ENCODE measurements at places on chromosomes 2 and 18.

DNA sequence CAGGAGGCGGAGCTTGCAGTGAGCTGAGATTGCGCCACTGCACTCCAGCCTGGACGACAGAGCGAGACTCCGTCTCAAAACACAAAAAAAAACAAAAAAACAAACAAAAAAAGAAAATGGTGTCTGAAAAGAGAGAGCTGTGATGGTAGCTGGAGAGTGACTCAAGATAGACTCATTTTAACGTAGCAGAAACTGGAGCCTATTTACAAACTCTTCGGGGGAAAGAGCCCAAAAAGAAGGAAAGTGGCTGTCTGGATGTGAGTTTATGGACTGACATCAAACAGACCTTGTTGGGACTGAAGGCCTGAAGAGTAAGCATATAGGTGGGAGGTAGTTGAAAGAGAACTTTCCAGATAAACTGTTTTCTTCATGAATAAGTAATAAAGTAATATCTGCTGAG lies 51.8 kb downstream of the LIMS1 start:
- no peak for DNase-seq

GRCh38 chr2:88698027-88698413 lies 6.5 kb downstream of the RPIA start:
- no peak for DNase-seq

GRCh38 chr2:61016392-61017002 lies 1.0 kb upstream of the PEX13 start:
- no peak for DNase-seq

DNA sequence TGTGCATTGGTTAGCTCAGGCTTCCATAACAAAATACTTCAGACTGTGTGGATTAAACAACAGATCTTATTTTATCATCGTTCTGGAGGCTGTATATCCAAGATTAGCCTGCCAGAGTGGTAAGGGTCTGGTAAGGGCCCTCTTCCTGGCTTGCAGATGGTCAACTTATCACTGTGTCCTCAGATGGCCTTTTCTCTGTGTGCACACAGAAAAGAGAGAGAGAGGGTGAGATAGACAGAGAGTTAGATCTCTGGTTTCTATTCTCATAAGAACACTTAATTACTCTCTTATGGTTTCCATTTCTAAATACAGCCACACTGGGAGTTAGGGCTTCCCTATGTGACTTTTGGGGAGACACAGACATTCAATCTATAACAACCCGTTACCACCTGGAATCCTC lies 1003.5 kb downstream of the TSN start:
- no peak for DNase-seq

- no peak for DNase-seq
Observed at GRCh38 chr2:144424559-144425240, 95.2 kb downstream of the ZEB2 start.

- DNase-seq = no peak
Observed at GRCh38 chr2:168312036-168312822, 64.8 kb upstream of the STK39 start.

GRCh38 chr2:67900826-67901225 lies 162.0 kb downstream of the C1D start:
- no peak for DNase-seq

DNA sequence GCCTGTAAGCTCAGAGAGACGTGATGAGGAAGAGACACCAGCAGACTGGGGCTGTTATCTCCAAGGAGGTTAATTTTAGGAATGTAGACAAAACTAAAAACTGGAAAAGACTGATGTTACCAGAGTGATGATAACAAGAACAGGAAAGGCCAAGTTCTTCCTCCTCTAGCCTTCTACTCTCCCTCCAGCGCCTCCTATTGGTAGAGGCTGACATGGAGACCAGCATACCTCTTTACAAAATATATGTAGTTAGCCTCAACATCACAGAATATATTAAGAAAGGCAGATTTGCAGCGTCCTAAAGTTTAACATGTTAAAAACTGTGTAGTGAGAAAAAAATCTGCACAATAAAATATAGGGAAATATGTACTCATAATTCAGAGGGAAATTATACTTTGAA lies 66.0 kb downstream of the TCF4 start:
- no peak for DNase-seq

DNA sequence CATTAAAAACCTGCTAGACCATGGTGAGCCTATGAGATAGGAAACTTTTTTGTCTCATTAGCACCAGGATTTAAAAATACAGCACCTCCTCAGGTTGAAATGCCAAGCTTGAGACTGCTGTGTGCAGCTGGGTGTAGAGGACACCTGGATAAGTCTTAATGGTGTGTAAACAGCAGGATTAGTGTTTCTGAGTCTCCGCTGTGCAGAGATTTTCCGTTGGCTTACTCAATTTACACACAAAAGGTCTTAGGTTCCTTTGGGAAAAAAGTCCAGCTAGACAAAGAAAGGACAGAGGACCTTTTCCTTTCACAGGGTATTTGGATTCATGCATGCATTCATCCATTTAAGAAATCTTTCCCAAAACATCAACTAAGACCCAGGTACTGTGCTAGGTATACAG lies 168.1 kb downstream of the NRXN1 start:
- no peak for DNase-seq

DNA sequence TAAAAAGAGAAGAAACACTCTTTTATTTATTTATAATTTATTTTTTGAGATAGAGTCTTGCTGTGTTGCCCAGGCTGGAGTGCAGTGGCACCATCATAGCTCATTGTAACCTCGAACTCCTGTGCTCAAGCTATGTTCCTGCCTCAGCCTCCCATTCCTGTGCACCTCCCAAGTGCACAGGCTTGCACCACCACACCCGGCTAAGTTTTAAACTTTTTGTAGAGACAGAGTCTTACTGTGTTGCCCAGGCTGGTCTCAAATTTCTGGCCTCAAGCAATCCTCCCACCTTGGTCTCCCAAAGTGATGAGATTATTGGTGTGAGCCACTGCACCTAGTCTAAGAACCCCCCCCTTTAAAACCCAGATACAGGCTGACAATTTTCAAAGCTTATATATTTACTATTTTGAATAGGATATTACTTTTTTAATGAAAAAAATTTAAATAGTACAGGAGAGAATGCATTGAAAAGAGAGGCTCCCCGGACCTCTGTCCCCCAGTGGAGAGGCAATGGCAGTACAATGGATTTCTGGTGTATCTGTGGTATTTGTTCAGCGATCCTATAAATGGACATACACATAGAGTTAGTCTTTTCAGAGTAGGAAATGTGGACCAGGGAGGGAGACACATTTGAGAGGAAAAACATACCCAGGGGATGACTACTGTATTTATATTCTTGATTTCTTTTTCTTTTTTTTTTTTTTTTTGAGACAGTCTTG lies 48.1 kb upstream of the CNOT11 start:
- DNase-seq = no peak

DNA sequence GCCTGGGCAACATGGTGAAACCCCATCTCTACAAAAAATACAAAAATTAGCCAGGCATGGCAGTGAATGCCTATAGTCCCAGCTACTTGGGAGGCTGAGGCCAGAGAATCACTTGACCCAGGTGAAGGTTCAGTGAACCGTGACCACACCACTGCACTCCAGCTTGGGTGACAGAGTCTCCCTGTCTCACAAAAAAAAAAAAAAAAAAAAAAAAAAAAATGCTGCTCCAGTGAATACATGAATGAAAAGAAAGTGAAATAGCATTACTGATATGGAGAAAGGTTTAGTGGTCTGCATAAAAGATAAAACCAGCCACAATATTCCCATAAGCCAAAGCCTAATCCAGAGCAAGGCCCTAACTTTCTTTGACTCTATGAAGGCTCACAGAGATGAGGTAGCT lies 44.5 kb downstream of the METTL8 start:
- no peak for DNase-seq

- no peak for DNase-seq
Observed at GRCh38 chr2:197803033-197803444, 1.4 kb upstream of the PLCL1 start.

DNA sequence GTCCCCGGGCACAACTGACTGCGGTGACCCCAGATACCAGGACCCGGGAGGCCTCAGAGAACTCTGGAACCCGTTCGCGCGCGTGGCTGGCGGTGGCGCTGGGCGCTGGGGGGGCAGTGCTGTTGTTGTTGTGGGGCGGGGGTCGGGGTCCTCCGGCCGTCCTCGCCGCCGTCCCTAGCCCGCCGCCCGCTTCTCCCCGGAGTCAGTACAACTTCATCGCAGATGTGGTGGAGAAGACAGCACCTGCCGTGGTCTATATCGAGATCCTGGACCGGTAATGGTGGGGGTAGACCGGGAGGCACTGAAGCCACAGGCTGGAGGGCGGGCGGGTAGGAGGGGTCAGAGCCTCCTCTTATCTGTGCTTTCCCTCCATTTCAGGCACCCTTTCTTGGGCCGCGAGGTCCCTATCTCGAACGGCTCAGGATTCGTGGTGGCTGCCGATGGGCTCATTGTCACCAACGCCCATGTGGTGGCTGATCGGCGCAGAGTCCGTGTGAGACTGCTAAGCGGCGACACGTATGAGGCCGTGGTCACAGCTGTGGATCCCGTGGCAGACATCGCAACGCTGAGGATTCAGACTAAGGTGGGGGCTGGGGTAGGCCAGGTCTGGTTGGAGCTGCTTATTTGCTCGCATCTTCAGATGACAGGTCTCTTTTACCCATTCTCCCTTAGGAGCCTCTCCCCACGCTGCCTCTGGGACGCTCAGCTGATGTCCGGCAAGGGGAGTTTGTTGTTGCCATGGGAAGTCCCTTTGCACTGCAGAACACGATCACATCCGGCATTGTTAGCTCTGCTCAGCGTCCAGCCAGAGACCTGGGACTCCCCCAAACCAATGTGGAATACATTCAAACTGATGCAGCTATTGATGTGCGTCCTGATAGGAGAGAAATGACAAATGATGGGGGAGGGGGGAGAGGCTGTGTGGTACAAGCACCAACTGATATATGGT lies 780 bp downstream of the HTRA2 start:
- DNase-seq = no peak

- no peak for DNase-seq
Observed at GRCh38 chr2:1923541-1923940, 179.2 kb upstream of the PXDN start.

GRCh38 chr2:128279009-128279408 lies 39.7 kb downstream of the HS6ST1 start:
- DNase-seq = no peak

GRCh38 chr18:78862395-78862794 lies 117.2 kb upstream of the SALL3 start:
- no peak for DNase-seq

GRCh38 chr2:8524388-8524787 lies 157.5 kb upstream of the ID2 start:
- DNase-seq = no peak

GRCh38 chr18:34709750-34710441 lies at the start of gene DTNA:
Gene DTNA (plus strand): TSS chr18:34710298. CDS start chr18:34755977, 45,679 bp downstream.
- no peak for DNase-seq

DNA sequence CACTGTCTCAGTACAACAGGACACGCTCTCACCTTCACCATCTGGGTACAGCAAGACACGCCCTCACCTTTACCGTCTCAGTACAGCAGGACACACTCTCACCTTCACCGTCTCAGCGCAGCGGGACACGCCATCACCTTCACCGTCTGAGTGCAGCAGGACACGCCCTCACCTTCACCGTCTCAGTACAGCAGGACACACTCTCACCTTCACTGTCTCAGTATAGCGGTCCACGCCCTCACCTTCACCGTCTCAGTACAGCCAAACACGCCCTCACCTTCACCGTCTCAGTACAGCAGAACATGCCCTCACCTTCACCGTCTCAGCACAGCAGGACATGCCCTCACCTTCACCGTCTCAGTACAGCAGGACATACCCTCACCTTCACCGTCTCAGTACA lies 109.9 kb upstream of the CTDP1 start:
- DNase-seq = no peak

- DNase-seq = peak; percentile 2
Observed at GRCh38 chr2:137865954-137866540, 98.2 kb upstream of the HNMT start.

DNA sequence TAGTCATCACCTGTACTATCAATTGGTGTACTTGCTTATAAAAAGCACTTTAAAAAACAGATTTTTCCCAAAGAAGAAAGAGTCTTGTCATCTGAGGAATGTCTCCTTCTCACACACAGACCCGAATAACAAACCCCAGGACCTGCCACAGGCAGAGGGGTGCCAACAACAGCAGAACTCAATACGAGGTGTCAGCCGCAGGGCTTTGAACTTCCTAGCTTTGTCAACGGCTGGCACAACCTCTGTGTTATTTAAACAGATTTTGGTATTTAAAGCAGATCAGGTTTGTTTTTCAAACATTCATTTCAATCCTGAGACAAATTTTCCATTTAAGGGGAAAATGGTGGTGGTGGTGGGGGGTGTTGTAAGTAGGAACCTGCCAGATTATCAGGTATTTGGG lies 138.4 kb upstream of the RIOK3 start:
- DNase-seq = no peak

DNA sequence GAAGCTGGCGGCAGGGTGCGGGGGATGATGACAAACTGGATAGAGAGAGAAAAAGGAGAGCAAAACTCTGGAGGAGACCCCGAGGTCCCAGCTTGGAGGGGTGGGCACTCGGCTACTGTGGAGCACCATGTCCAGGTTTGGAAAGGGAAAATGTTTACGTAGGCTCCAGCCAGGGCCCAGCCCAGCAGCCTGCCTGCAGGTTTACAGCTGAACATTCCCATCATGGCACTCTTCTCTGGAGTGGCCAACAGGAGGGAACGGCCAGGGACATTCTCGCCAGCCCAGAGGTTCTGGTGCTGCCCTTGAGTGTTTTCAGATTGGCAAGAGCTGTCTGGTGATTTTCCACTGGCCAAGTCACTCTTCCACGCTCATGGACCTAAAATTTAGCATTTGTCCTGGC lies 262.9 kb upstream of the TCF4 start:
- DNase-seq = no peak

DNA sequence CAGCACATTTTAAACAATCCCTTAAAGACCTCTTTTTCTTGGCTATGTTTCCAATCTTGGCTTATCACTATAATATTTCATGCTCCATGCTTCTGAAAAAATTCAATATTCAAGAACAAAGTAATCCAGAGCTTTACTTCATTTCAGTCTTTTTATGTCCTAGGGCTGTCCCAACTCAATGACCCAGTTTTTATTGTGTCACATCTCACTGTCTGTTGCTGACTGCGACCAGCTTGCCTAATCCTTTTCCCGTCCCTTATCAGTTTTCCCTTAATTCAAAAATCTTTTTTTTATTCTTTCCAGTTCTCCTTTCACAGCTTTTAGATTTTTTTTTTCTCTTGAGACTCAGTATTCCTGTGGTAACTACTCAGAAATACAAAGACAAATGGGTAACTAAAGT lies 10.2 kb downstream of the TMEM17 start:
- no peak for DNase-seq

DNA sequence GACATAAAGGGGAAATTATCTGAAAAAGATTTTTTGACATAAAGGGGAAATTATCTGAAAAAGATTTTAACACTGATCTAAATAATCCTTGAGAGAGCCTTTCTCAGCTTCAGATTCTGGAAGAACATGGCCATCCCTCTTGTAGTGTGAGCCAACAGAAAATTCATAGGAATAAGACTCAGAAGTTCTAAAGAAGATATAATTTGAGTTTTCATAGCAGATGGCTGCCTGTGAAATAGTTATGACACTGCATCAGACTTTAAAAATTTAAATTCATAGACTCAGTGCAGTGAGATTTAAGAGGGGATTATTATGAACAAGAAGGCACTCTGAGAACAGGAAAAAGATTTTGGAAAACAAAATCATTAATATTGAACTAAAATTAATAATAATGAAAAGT lies 50.6 kb downstream of the NCOA1 start:
- DNase-seq = no peak
